Stimulated activated CD8-positive, alpha-beta memory T cell treated with anti-CD3 and anti-CD28 coated beads, Interleukin-4, amount 100 ng/mL, for 4 hours (primary cell): ENCODE measurements at places on chromosomes 6 and 20.

- no peak for DNase-seq
Measured at GRCh38 chr6:34941421-34941820, 52.4 kb downstream of the ANKS1A start.

DNA sequence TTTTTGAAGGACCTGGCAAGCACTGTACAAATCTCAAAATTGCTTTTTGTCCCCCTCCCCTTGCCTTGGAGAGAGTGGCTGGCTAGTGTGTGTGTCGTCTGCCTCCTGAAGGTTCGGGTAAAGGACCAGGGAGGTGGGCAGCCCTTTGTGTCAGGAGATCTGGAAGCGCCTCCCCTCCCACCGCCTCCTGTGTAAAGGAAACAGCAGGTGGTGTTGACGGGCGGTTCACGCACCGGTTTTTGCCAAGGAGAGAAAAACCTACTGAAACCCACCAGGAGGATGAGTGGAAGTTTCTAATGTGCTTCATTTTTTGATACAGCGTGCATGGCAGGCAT is 1.2 kb downstream of the ENTPD6 start:
- DNase-seq, result no peak

- no peak for DNase-seq
Measured at GRCh38 chr6:3773678-3774298, 22.3 kb upstream of the PXDC1 start.

DNA sequence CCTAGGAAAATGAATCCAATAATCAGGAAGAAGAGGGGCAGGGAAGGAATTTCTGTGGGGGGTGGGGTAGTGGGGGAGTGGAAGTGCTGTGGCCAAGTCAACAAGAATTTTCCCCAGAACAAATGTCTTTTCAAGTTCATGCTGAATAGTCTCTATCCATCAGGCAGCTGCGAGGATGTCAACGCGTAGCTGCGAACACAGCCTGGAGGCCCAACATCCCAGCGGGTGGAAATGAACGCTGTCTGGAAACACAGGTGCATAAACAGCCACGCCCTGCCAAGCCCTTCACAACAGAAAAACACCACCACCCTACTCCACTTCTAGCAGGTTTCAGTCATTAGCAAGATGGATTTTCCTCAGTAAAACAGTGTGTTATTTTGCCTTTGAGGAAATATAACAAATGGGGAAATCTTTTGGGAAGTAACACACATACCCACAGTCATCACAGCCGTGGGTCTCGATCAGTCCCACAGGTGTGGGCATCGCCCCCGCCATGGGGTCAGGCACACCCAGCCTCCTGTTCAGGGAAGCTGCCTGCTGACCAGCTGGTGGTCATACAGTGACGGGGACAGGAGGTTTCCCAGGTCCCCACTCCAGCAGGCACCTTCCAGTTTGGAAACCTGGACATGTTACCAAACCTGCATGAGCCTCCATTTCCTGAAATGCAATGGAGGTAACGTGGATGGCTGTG is 112.1 kb upstream of the THBS2 start:
- DNase-seq, result no peak

GRCh38 chr20:62827311-62828038 is 10.6 kb downstream of the COL9A3 start:
- DNase-seq, result no peak

DNA sequence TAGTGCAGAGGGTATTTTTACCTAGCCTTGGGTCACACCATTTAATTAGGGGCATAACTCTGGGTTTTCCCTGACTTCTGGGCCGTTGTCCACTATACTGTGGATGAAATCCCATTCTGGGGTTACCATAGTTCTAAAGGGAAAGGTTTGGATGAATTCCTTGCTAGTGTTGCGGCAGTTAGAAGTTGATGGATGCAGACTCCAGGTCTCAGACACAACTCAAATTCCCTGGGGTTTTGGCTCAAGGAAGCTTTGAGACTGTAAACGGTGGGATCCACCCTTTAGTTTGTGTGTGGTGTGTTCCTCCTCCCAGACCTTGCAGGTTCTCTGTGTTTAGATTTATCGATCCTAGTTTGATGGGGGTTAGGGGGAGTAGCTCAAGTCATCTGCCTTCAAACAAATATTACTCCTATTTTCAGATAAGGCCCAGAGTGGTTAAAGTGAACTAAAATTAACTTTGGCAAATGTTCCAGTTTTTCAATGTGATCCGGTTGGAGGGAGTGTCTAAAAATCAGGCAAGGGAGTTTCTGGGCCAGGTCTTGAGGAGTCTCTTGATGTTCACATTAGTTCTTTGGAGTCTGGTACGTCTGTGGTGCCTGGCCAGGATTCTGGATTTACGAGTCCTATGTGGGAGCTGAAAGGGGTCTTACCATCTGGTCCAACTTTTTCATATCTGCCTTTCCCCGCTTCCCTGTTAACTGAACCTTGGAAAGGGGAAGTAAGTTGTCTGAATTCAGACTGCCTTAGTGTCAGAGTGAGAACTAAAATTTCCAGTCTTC is 1.5 kb downstream of the RALY start:
- no peak for DNase-seq

DNA sequence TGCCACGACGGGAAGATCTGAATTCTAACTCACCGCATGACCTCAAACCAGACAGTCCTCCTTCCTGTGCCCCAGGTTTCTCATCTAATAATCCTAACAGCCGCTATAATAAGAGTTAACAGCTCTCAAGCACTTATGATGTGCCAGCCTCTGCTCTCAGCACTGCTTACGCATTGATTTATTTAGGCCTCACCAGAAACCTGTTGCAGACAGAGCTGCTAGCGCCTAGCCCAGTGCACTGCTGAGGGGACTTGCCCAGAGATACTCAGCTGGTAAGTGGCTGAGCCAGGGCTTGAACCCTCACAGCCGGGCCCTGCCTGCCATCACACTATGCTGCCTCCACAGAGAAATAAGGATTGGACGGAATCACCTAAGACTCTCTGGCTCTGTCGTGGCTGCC is 37.7 kb downstream of the GRM4 start:
- DNase-seq, result no peak

GRCh38 chr6:43934183-43934802 is 164.3 kb downstream of the VEGFA start:
- no peak for DNase-seq

DNA sequence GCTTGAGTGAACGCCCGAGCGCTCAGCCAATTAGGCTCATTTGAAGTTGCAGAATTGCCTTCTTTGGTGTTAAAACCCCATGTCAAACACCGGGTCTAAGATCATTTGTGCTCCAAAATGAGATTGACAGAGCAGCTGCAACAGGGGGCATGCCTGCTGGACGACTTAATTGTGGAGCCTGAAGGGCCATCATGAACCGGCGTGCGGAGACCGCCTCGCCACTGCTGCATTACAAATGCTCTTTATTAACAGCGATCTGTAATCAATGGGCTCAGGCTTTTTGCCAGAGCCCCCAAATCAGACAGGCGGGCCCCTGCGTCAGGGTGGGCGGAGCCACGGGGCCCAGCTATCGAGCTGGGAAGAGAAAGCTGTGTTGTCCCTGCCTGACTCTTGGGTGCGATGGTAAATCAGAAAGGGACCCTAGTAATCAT is 183.2 kb downstream of the SIM1 start:
- DNase-seq, result no peak
